ENCODE measurements at places on chromosomes 4 and X.

GRCh38 chrX:140091125-140091886 lies 126.0 kb upstream of the CXorf66 start:
- DNase-seq, result peak; percentile 0

- DNase-seq, result no peak
Measured at GRCh38 chr4:164888096-164888715, 11.2 kb downstream of the APELA start.

GRCh38 chr4:3819210-3819919 lies 53.2 kb downstream of the ADRA2C start:
- DNase-seq, result no peak

DNA sequence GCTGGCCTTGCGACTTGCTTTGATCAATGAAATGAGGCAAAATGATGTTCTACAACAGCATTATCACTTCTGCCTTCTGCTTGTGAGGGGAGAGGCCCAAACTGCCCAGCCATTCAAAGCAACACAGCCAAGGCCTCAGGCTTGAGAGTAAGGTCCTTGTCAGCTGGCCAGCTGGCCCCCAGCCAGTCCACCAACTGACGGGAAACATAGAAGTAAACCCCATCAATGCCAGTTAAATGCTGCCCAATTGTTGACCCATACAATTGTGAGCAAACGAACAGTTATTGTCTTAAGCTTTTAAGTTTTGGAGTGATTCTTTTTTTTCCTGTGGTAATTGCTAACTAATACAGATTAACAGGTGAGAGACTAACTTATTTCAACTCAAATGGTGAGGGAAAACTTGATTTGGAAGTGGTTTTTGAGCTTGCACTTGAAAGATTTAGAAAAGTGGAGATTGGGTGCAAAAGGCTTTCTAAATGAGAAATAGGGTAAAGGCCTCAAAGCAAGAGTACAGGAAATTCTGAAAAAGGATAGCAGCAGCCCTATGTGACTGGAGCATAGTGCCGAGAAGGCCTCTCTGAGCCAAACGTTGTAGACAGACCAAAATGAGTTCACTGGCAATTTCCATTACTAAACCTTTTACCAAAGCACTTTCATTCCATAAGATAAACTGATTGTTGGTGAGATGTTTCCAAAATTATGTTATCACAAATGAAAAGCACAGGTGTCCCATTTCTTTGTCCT lies 66.9 kb downstream of the ARHGEF38 start:
- DNase-seq, result no peak

DNA sequence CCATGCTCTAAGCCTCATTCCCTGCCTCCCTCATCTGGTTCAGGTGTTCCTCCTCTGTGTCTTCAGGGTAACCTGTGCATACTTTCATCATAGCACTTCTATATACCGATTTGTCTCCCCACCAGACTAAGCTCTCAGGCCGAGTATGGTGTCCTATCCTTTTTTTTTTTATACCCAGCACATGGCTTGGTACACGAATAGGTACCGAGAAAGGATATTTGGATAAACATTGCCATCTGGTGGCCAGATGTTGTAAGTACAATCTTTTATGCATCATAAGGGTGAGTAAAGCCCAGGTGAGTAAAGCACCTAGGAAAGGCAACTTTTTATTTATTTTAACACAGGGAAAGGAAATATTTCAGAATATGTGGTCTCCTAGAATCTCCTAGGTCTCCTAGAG lies 68.4 kb downstream of the MID2 start:
- DNase-seq, result peak; percentile 26

DNA sequence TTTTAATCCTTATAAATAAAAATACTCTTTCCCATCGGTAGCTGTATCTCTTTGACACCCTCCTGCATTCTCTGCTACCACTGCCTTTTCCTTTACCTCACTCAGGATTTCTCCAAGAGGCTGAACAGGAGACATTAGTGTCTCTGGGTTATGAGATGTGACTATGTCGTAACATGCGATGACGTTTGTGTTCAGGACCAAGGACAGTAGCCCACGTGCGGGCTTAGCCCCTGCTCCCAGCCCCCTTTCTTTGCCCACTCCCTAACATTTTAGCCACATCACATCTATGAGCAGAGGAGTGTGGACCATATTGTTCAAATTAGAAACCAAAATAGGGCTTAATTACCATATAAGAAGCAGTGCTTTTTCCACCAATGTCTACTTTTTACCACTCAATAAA lies 369.3 kb downstream of the FBXW7 start:
- DNase-seq, result peak; percentile 7

DNA sequence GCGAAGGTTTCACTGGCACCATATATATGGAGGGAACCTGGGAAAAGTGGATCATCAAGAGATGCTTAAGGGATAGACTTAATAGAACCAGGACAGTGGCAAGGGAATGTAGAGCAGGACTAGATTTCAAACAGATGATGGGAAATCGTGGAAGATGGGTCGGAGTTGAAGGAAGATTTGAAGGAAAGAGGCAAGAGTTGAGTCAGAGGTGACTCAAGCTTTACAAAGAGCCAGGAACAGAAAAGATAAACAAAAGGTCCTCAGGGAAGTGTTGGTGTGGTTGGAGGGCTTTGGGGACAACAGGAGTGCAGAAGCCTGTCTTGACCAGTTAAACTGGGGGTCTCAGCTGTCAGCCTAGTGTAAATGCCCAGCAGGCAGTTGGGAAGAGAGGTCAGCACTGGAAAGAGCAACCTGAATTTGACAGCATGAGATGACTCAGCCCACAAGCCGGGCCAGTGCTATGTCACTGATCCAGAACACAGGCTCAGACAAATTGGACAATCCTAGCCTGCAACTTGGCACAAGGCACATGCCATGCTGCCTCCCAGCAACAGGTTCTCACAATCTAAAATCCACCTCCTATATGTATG lies 230.5 kb downstream of the IDS start:
- peak; percentile 2 for DNase-seq

GRCh38 chr4:1094336-1094690 lies 19.1 kb downstream of the RNF212 start:
- no peak for DNase-seq

DNA sequence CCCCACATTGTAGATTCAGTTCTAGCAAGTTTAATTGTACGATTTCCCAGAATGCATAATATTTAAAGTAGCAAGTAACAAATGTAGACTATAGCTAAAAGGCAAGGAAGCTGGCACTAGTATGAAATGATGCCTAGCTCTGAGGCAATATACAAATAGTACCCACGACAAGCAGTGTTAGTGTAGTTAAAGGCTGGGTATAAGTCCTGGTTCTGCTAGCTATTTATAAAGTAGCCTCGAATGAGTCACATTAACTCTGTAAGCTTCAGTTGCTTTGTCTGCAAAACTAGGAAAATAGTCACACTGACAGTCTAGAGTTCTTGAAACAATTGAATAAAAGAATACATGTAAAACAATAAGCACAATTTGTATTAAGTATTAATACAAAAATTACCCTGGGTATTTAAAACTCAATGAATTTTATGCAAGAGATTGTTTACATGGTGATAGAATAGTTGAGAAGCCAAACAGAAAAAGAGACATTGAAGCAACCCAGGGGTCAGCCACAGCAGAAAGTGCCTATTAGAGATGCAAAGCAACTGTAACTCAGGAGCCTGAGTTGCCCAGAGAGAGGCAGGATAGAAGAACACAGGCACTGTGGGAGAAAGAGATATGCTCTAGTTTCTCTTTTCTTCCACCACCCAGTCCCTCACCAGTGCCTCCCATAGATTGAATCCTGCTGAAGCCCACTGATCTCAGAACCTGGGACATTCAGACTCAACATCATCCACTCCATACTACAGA lies 949.0 kb downstream of the C4orf33 start:
- DNase-seq, result no peak

DNA sequence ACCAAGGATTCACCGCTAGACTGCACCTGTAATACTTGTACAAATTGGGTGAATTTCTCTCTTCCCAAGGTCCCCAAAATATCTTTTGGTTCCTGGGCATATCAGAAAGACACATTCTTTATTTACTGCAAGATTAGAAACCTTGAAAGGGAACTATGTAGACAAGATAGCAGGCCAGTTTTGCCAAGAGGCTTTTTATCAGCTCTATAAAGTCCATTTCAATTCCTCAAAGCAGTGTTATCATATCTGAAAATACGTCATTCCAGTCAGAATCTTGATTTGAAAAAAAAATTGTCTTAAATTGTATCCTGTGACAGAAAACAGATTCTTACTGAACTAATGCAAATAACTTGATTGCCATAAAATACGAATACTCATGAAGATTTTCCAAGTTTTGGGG lies 37.0 kb upstream of the NSG1 start:
- DNase-seq, result no peak

- peak; percentile 46 for DNase-seq
Measured at GRCh38 chrX:47143894-47144625, 442 bp downstream of the NDUFB11 start.

GRCh38 chr4:131531087-131531486 lies 1618.0 kb upstream of the PCDH10 start:
- no peak for DNase-seq

DNA sequence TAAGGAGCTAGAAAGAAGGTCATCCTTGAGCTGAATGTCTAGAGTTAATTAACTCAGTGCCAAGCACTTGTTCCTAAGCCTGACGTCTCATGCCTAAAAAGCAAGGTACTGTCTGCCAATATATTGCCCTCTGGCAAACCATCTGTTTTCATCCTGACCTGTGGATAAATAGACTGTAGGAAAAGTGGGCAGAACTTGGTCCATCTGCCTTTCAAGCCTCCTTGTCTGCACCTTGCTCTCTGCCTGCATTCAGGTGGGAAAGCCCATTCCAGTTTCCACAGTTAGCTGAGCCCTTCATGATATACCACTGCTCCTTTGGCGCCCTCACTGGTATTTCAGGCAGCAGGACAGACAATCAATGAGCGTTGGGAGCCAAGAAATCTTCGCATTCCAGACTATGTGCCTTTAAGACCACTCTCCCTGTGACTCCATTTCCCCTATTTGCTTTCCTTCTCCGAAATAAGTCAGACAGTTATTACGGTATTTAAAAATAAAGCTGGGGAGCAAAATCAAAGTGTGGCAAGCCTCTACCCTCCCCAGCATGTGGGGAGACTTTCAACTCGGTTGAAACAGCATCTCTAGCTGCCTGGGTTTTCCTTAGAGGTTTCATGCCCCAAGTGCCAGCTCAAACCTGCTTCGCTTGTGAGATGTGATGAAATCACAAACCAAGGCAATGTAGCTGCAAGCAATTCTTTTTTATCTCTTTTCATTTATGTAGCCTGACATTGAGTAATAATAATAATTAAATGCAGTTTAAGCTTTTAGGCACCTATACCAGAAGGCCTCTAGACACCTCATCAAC lies 2.5 kb upstream of the CCDC149 start:
- no peak for DNase-seq

- DNase-seq, result no peak
Measured at GRCh38 chr4:6322761-6323566, 53.3 kb downstream of the WFS1 start.

- no peak for DNase-seq
Measured at GRCh38 chrX:24696294-24696693, 2.6 kb downstream of the POLA1 start.

GRCh38 chrX:150773634-150774033 lies 80.4 kb downstream of the MTMR1 start:
- DNase-seq, result no peak

DNA sequence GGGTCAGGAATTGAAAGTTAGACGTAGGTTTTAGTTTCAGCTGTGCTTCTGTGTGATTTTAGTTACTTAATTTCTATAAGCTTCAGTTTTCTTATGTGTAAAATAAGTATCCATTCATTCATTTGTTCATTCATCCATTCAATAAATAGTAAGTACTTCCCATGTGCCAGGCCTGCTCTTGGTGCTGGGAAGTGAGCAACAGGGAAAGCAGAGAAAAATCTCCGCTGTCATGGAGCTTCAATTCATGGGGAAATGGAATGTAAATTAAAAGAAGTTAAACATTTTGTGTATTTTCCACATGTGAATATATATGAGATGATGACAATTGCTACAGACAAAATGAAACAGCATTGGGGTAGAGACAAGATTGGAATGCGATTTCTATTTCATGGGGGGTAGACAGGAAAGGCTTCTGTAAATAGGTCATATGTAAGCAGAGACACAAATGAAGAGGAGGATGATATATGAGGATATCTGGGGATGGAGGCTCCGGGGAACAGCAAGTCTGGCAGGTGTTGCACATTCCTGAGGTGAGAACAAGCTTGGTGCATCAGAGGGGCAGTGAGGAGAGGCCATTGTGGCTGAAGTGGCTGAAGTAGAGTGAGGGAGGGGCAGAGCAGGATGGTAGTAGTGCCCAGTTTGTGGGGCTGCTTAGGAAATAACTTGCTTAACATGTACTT lies 66.2 kb downstream of the FHIP1A start:
- peak; percentile 74 for DNase-seq

GRCh38 chr4:152697284-152698088 lies 17.7 kb upstream of the TMEM154 start:
- DNase-seq, result no peak

GRCh38 chr4:84529169-84529751 lies 30.2 kb upstream of the NKX6-1 start:
- peak; percentile 3 for DNase-seq

DNA sequence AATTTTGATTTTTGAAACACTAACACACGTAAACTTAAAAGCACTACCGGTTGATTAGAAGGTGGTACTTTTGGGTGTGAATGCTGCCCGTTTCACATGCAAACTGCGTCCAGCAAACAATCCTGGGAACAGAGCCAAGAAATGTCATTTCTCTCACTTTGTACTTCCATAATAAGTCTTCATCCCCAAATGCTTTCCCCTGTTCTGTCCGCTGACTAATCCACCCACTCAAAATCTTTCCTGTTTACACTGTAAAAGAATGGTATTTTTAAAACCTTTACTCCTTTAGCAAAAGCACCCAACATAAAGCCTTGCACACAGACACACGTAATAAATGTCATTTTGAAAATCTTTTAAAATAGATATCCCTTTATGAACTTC lies 39.1 kb upstream of the PDLIM5 start:
- peak; percentile 69 for DNase-seq

Measured in fibroblast of skin of abdomen (primary cell).